ENCODE measurements at places on chromosomes 11 and 22.

DNA sequence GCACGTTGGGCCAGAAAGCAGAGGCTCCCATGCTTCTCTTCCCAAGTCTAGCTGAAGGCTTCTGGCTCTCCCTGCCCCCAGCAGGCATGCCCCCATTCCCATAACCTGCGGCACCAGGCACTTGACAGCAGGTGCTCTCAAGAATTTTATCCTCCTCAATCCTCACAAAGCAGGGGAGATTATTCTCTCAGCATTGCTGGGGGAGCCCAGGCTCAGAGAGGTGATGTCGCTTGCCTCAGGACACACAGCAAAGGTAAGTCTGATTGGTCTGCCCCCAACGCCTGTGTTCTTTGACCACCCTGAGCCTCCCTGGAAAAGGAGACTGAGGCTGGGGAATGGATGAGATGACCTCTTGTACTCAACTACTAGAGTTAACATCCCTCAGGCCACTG lies 4.8 kb downstream of the TST start:
- DNase-seq, result no peak

DNA sequence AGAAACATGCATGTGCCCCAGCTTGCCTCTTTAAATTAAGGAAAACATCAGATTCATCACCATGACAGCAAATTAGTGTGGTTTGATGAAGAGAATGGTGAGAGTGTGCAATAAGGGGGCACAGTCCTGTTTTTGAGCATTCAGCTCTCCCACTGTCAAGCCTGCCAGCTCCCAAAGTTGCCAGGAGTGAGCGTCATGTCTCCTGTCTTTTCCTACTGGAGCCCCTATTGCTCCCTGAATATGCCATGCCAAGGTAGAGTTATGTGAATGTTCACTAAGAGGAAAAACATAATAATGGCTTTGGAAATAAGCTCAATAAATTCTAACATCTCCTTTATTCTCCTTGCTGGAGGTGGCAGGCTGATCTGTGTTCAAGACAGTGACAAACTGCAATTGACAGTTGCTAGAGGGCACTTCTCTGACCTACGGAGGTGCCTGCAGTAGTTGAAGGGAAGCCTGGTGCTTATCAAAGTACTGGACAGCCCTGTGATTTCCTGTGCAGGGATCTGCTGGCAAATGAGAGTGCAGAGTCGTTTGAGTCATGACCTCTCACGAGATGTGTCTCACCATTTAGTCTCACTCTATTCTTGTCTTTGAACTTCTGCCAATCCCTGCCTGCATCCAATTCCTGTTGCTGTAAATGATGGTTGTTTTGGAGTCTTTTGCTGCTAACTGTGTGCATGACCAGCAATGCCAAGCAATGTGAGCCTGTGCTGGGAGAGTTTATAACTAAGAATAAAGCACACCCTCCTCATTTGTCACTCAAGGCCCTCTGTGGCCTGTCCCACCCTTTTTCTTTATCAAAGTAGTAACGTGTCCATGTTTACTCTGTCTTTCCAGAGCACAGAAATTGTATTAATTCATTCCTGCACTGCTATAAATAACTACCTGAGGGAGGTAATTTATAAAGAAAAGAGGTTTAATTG lies 34.8 kb downstream of the MRGPRX2 start:
- no peak for DNase-seq

DNA sequence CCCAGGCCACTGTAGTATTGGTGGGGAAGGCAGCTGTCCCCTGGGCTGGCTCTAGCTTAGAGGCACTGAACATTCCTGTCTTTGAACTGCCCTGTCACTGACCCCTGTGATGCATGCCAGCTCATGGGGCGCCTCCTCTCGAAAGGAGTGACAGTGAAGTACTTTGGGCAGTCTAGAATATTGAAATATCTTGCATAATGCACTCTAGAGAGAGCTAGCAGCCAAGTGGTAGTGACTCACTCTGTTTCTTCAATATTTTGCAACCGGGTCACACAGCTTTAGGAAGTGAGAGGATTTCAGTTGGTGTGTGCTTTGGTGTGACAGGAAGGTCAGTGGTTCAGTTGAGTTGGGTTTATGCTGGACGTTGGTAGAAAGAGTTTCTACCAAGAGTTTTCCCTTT lies 35.5 kb upstream of the ST14 start:
- DNase-seq, result peak; percentile 70

DNA sequence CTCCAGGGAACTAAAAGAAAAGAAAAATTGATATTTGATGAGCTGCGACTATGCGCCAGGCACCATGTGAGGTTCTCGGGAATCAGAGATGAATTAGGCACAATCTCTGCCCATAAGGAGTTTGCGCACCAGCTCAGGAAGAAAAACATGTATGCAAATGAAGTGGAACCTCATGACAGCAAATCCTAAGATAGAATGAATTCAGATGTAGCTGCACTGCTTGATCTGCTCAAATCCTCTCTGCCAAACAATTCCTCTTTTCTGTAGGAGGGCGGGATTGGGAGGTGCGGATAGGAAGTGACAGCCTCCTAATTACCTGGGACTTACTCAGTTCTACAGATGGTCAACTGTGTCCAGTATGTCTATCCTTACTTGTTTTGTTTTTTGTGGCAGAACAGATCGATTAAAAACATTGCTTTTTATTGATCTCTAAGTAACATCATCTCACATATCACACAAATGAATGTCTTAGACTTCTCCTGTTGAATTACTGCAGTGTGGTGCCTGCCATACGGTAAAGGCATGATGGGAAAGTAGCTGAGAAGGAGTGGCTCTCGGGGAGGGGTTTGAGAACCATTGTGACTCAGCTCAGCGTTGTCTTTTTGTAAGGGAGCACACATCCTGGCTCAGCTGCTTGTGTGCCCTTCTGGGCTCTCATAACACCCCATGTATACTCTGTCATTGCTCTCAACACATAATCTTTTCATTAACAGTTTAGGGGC lies 13.9 kb downstream of the CRTAM start:
- no peak for DNase-seq

DNA sequence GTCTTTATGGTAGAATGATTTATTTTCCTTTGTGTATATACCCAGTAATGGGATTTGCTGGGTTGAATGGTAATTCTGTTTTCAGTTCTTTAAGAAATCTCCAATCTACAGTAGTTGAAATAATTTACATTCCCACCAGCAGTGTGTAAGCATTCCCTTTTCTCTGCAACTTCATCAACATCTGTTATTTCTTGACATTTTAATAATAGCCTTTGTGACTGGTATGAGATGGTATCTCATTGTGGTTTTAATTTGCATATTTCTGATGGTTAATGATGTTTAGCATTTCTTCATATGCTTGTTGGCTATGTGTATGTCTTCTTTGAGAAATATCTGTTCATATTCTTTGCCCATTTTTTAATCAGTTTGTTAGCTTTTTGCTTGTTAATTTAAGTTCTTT lies 901.2 kb downstream of the METTL15 start:
- DNase-seq, result no peak

DNA sequence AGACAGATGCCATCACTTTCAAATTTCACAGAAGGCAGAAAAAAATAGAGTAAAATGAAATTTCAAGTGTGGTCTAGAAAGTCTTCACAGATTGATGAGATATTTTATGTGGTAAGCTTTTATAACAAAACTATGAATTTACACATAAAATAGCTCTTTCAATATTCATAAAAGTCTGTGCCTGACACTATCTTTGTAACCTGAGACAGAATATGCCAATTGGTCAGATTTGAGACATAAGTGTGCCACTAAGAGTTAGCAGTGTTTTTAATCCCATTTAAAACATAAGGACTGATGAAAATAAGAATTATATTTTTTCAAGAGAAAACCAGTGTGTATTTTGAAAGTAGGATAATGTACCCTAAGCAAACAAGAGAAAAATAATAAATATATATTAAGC lies 769.5 kb upstream of the LUZP2 start:
- DNase-seq, result no peak

DNA sequence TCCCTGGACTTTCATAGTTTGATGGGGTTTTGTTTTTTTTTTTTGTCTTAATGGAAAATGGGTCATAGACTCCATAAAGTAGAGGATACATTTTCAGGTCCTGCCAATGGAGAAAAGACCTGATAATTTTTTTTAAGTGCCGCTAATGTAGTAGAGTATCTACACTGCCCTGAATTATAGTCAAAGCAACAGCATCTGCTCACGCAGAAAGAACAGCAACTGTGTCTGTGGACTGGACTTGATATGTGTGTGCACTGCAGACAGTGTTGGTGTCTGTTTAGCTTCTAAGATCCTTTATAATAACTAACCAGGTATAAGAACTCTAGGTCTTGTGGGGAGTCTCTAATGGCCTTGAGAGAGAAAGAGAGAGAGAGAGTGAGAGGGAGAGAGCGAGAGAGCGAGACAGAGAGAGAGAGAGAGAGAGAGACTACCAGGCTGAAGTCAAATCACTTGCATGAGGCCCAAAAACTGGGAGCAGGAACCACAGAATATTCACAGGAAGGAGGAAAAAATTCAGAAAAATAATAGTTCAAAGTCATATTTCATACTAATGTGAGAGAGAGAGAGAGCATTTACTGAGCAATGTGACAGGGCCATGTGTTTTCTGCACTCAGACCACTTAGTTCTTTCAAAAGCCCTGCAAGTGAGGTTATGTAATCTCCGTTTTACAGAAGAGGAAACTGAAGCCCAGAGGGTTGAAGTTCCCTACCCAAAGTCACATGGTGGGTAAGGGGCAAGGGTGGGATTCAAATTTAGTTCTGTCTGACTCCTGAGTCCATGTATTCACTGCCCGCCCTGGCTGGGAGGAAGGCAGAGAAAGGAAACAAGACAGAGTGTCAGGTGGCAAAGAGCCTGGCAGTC lies 8.6 kb upstream of the MIAT start:
- DNase-seq, result no peak

- no peak for DNase-seq
Observed at GRCh38 chr11:77198440-77198849, 70.4 kb downstream of the MYO7A start.

GRCh38 chr11:124043420-124043819 lies 2.3 kb upstream of the OR10G7 start:
- no peak for DNase-seq

DNA sequence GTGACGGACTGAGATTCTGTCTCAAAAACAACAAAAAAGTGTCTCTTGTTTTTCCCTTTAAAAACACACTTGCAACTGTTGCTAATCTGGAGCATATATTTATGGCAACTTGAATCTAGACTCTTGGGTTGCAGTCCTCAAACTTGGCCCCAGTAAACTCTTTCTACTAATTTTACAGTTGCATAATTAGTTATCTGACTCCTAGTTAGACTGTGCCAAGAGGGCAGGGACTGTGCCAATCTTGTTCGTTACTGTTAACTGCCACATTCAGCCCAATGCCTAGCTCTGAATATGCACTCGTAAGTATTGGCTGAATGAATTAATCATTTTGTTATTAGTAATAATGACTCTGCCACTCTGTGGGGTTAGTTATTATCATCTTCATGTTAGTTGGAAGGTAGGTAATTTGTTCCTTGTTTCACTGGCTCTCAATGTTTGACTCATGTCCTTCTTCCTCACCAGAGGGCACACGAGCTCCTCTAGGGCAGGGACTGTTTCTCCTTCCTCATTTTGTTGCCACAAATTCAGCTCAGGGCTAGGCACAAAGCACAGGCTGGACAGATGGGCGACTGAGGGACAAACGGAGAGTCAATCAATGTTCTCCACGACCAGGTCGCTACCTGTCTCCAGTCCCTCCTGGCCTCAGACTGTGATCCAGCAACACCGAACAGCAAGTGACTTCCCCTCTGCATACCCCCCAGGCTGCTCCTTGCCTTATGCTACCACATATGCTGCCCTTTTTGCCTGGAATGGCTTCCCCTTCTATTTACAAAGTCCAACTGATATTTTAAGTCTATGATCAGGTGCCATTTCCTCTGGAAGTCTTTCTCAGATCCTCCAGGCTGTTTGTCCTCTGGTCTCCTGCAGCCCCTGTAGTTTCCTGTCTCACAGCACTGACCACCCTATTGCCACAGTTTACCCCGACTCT lies 9.0 kb downstream of the CLPB start:
- DNase-seq, result no peak

GRCh38 chr11:32580967-32581366 lies 2.7 kb upstream of the EIF3M start:
- DNase-seq, result no peak

DNA sequence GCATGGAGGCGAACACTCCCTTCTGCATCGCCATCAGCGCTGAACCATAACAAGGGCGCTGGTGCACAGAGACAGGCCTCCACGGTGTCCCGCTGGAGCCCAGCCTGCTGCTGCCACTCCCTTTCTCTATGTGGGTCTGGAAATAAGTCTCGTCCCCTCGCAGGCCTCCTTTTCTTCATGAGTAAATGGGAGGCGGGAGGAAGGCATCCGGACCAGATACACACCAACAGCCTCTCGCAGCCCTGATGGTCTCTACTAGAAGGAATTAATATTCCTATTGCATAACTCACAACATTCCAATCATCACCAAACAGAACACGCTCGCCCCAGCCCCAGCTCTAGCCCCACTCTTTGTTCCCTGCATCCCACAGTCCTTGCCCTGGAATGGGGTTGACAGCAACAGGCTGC lies 14.9 kb downstream of the RASD2 start:
- no peak for DNase-seq

GRCh38 chr22:19755145-19755710 lies 5.3 kb upstream of the TBX1 start:
- DNase-seq, result no peak

DNA sequence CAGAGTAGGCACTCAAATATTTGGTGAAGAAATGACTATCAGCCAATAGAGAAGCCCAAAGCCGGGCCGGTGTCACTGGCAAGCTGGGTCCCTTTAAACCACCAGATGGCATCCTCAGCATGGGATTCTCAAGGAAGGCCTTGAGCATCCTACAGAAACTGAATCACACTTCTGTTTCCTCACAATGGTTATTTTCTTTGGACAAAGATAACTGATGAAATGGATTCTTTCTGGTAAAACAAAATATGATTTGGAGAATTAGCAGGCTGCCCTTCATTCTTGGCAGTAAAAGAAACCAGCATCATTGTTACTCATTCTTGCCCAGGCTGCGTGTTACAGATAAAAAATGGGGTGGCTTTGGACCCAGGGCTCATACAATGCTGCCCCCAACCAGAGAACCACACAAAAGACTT lies 30.3 kb upstream of the ASPHD2 start:
- DNase-seq, result peak; percentile 32

GRCh38 chr22:25062386-25063085 lies 110.0 kb downstream of the KIAA1671 start:
- DNase-seq, result no peak

- no peak for DNase-seq
Observed at GRCh38 chr11:87604350-87604749, 566.6 kb downstream of the TMEM135 start.

DNA sequence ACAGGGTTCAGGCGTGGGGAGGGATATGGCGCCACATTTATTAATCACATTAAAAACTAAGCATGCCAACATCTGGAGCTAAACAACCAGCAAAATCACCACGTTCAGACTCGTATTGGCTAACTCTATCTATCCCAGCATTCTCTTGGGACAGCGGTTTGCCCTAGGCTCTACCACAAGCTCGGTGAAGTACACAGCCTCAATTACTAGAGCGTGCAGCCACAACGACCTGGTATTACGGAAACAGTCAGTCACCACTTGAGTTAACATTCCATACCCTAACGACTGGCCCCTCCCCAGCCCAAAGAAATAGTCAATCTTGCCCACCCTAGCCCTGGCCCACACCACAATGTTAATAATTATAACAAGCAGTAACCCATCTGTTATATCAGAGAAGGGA lies 32.1 kb downstream of the APOL5 start:
- peak; percentile 87 for DNase-seq
